ENCODE measurements at places on chromosomes 4 and X.

DNA sequence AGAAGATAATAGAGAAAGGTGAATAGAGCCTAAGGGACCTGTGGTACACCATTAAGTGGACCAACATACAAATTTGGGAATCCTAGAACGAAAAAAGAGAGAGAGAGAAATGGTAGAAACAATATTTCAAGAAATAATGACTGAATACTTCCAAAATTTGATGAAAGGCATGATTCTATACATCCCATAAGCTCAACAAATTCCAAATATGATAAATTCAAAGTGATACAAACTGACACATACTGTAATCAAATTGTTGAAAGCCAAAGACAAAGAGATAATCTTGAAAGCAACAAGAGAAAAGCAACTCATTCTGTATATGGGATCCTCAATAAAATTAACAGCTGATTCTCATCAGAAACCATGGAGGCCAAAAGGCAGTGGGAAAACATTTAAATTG, 20.6 kb upstream of the ZC4H2 start:
- no peak for DNase-seq

GRCh38 chrX:134868771-134869495, 121.9 kb upstream of the SMIM10 start:
- DNase-seq: no peak

DNA sequence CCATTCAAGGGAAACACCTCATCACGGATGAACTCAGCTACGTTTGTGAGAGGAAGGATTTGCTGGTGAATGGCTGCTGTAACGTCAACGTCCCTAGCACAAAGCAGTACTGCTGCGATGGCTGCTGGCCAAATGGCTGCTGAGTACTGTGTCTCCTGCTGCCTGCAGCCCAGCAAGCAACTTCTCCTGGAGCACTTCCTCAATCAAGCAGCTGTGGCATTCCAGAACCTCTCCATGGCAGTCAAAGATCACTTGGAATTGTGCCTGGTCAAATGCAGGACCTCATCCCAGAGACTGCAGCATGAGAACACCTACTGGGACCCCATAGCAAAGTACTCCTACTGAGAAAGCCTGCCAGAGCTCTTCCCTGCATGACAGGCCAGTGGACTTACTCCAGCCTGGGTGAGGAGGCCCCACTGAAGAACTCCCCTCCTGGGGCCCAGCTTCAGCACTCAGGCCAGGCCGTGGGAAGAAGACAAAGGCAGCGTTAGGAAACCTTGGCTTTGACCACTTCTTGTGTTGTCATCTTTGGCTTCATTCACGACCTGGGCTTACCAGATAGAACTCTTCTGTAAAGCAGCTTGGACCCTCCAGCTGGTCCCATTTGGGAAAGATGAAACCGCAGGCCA, 244.3 kb downstream of the RBMX2 start:
- no peak for DNase-seq

DNA sequence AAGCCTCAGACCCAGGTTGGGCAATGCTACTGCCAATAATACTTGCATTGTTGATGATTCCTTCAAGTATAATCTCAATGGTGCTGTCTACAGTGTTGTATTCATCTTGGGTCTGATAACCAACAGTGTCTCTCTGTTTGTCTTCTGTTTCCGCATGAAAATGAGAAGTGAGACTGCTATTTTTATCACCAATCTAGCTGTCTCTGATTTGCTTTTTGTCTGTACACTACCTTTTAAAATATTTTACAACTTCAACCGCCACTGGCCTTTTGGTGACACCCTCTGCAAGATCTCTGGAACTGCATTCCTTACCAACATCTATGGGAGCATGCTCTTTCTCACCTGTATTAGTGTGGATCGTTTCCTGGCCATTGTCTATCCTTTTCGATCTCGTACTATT, 7.4 kb downstream of the LPAR4 start:
- no peak for DNase-seq

DNA sequence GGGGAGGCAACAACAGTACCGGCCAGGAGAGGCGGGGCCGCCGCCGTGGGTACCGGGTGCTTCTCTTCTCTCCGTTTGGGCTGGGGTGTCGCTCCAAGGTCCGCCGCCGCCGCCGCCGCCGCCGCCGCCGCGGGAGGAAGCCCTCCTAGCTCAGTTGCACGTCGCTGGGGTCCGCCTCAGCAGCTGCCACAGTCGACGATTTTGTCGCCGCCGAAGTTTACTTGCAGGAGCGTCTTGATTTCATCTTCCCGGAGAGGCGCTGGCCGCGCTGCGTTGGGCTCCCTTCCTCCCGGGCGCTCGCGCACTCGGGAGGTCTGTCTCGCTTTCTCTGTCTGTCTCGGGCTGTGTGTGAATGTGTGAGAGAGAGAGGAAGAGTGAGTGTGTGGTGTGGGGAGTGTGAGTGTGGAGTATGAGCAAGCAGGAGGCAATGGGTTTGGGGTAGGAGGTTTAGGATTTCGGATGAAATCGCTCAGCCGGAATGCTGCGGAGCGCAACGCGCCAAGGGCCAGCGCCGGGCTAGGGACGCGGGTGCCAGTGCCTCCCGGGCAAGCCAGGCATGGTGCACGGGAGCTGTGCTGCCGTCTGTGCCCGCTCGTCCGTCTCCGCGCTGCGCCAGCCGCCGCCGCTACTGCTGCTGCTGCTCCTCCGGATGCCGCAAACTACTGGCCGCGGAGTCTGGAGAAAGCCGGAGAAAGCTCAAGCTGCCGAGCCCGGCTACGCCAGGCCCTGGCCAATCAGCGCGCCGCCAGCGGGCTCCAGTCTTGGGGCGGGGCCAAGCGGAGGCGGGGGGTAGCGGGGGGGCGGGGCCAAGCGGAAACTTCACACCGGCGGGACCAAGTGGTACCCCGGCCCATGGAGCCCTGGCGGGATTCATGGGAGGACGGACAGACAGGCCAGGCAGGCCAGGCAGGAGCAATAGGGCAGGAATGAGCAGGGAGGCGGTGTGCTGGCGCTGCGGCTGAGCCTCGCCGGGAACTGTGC, at the start of gene PCDH19:
Gene PCDH19 (minus strand): TSS at position 664 of the 981 bp plus-strand sequence. CDS start 1,676 bp downstream, outside the sequence.
- DNase-seq: peak; percentile 84

DNA sequence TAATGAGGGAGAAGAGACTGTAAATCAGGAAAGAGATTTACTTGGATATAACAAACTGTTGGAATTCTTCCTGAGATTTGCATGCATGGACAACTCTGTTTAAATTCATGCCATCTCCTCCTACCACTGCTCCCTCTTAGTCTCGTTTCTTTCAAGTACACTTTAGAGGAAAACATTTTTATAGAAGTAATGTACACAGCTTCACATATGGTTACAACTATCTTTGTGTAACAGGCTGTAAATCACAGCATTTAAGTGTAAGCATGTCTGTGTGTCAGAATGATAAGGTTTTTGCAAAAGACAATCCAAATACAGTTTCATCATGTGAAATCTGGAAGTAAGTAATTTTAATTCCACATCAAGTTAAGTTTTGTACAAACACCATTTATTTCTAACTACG, 21.5 kb upstream of the ENPEP start:
- no peak for DNase-seq

DNA sequence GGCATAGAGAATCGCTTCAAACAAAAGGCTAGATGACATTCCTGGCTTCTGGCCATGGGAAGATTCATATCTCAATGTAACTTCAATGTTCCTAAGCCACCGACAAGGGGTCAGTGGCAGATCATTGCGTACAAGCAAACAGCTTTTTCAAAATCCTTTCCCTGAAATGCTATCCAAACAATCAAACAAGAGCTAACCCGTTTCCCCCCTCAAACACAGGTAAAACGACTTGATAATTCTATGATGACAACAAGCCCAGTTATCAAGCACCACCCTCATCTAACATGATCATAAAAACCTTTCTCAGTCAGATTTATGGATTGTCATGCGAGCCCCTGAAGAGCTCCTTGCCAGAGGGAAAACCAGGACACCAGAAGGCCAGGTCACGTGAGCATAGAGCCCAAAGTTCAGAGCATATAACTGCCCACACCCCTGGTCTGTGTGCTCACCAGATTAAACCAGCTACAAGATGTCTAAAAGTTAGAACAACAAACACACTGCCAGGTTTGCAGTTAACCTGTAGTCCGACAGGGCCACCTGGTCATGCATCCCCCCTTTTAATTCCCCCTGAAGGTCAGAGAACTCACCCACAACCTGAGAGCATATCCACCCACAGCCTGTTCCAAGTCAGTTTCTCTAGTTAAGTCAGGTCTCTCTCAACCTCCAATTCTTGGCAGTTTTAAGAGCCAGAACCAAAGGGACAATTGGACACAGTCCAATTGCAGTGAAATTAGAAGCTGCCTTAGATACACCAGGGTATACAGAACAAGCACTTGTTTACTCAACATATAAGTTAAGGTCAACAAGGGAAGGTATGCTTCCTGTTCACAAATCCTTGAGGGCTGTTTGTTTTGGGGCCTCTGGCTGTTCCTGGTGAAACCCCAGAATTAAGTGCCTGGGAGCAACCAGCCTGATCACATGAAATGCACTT, 248.1 kb upstream of the PPARGC1A start:
- peak; percentile 58 for DNase-seq

GRCh38 chr4:138204507-138204906, 37.6 kb downstream of the SLC7A11 start:
- DNase-seq: no peak

DNA sequence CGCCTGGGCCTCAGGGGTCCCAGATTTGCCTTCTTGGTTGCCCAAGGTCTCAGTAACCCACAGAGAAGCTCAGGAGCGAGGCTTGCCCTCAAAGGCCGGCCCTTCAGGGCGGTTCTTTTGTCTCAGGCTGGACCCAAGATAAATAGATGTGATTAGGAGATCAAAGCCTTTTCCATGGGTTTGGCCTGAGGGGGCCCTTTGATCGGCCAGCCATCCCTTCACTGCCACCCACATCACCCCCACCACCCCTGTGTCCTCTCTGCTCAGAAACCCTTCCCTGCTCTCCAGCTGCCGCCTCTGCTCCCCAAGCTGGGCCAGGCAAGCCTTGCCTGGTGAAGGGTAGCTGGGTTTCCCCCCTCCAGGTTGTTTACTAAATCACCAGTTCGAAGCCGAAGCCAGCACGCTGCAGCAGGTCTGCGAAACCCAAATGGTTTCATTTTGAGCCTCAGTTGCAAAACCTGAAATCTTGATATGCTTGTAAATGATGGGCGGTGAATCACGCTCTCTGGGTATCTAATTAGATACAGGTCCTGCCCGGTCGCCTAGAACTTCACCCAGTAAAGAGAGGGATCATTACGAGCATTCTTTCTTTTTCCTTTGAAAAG, 202.6 kb upstream of the BCOR start:
- peak; percentile 93 for DNase-seq

- no peak for DNase-seq
These were observed 36.8 kb upstream of the VBP1 start for GRCh38 chrX:155179346-155179997.

DNA sequence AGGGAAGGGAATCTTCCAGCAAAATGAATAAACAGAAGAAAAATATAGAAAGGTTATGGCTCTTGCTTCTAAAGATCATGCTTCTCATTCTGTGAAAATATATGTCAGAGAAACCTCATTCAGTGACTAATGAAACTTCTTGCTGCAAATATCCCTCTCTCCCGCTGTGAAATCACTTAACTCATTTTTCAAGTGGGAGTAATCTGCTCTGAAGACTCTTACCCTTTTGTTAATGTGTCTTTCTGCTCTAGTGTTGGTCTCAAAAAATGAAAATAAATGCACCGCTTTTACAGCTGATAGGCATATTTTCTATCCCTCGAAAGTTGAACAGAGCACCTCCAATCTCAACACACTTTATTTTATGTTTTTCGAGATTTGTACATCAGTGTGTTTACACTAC, 252.3 kb downstream of the NLGN4X start:
- no peak for DNase-seq

GRCh38 chrX:121161501-121161933, 114.1 kb downstream of the GLUD2 start:
- peak; percentile 60 for DNase-seq

- no peak for DNase-seq
These were observed 125.7 kb upstream of the NKX1-1 start for GRCh38 chr4:1531683-1532548.

- DNase-seq: no peak
These were observed 375.7 kb downstream of the NLGN4X start for GRCh38 chrX:5852941-5853340.

GRCh38 chr4:78517050-78517652, 34.4 kb upstream of the ANXA3 start:
- no peak for DNase-seq

DNA sequence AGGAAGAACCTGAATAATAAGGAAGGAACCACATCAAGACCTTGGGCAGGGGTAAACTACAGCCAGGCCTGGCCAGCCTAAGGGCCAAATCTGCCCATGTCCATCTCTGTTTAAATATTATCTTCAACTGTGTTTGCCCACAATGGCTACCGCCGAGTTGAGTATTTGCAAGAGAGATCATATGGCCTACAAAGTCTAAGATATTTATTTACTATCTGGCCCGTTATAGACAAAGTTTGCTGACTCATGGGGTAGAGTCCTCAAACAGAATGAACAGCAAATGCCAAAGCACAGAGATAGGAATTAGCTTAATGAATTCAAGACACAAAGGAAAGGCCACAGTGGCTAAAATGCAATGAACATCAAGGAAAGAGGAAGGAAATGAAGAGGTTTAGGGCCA, 44.8 kb downstream of the RPS6KA3 start:
- no peak for DNase-seq

DNA sequence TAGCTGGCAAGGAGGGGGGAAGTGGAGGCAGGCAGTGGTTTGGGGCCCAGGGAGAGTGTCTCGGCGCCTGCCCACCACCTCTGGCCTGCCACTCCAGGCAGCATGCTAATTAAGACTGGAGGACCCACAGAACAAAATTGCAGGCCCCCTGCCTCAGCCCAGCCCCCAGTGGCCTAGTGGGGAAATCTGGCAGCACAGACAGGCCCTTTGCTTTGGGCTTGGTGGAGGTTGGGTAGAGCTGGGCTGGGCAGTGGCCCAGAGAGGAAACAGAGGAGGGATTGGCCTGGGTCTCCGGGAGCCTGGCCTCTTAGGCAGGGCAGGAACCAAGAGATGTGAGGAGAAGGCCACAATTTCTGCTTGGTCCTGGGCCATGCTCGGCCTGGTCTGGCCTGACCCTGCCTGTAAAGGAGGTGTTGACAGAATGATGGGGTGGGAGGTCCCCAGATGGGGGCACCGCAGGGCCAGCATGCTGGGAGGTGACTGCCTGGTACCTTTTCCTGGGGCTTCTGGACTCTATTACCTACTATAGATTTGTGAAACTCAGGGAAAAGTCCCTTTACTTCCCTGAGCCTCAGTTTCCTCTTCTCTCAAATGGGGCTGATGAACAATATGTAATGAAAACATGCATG, 92.4 kb upstream of the PJA1 start:
- no peak for DNase-seq

- peak; percentile 82 for DNase-seq
These were observed 812 bp upstream of the KDM6A start for GRCh38 chrX:44871931-44872820.
